ENCODE measurements at places on chromosomes 16 and 17.
A peak's percentile ranks its signal among the peaks of the same experiment; 100 is the strongest.

DNA sequence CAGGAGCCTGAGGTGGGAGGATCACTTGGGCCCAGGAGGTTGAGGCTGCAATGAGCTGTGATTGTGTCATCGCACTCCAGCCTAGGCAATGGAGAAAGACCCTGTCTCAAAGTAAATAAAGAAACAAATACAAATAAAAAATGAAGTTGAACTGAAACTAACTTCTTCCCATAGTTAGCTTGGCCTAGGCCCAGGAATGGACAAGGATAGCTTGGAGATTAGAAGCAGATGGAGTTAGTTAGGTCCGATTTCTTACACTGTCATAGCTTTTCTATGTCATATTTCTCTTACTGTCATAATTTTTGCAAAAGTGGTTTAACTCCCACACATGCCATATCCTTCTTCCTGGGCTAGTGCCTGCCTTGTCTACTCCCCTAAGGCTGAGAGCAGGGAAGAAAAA is 154.7 kb upstream of the CACNG3 start:
- H3K36me3 ChIP-seq = no peaks in the 10 kb centered on the region
- no peak for DNase-seq
- no peak overlapping the region for H3K27ac ChIP-seq
- H3K4me1 ChIP-seq = peaks cover 9% of the 10 kb centered on the region

DNA sequence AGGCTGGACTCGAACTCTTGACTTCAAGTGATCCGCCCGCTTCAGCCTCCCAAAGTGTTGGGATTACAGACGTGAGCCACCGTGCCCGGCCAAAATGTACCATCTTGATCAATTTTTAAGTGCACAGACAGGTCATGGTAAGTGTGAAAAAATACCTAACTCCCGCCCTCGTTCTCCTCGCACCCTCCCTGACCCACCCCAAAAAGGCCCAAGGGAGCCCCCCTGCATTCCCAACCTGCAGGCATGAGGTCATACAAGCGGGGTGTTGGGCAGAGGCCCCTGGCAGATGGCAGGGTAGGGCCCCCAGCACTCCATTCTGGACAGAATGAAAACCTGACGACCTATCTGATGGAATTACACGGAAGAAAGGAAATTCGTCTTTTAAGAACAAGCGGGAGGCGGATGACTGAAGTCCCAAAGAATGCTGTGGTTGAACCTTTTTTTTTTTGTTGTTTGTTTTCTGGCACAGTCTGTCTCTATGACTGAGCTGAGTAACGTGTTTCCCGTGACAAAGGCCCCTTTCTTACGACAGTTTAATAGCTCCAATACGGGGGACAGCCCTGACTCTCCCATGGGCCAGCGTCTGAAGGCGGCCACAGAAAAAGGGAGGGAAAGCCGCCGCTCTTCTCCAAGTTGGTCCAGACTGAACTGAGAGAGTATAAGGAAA is 376.4 kb downstream of the SLC39A11 start:
- H3K27me3 ChIP-seq = no peaks in the 10 kb centered on the region
- H3K36me3 ChIP-seq = no peaks in the 10 kb centered on the region
- H3K4me1 ChIP-seq = peaks cover 7% of the 10 kb centered on the region
- DNase-seq = no peak
- H3K4me3 ChIP-seq = no peak overlapping the region
- H3K27ac ChIP-seq = no peak overlapping the region

GRCh38 chr17:79849953-79850352 is 10.7 kb upstream of the CBX4 start:
- H3K27ac ChIP-seq = no peak overlapping the region
- H3K4me3 ChIP-seq = no peak overlapping the region
- DNase-seq = peak; percentile 84
- peaks cover 15% of the 10 kb centered on the region for H3K4me1 ChIP-seq

DNA sequence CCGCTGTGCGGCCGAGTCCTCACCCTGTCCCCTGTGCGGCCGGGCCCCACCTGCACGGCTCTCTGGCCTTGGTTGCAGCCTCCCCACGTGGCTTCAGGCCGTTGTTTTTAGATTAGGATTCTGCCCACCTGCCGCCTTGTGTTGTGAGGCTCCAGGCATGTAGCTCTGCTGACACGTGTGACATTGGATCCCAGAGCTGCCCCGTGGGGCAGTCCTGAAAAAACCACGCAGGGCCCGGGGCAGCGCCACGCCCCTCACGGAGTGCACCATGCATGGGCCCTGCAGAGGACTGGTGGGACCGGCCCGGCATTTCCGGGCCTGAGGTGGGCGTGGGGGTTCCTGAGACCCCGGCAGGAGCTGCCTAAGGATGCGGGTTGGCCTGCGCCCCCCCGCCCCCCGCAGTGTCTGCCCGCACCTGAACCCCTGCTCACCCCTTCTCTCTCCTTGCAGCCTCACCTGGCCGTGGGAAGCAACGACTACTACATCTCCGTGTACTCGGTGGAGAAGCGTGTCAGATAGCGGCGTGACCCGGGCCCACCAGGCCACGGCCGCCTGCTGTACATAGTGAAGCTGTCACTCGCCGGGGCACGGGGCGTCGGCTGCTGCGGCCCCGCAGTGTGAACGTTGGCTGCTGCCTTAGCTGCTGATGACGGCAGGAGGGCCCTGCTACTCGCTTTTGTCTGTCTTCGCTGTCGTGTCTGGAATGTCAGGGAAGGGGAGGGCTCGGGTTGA is 27.7 kb upstream of the CHMP6 start:
- no peak overlapping the region for H3K27ac ChIP-seq
- DNase-seq = peak; percentile 77
- H3K36me3 ChIP-seq = no peaks in the 10 kb centered on the region
- no peaks in the 10 kb centered on the region for H3K27me3 ChIP-seq
- no peak overlapping the region for H3K4me3 ChIP-seq
- peaks cover 12% of the 10 kb centered on the region for H3K4me1 ChIP-seq

GRCh38 chr17:68812876-68813584 is 142.2 kb downstream of the ABCA8 start:
- no peaks in the 10 kb centered on the region for H3K36me3 ChIP-seq
- no peaks in the 10 kb centered on the region for H3K27me3 ChIP-seq
- H3K27ac ChIP-seq = no peak overlapping the region
- H3K4me3 ChIP-seq = no peak overlapping the region
- DNase-seq = no peak
- no peaks in the 10 kb centered on the region for H3K4me1 ChIP-seq

DNA sequence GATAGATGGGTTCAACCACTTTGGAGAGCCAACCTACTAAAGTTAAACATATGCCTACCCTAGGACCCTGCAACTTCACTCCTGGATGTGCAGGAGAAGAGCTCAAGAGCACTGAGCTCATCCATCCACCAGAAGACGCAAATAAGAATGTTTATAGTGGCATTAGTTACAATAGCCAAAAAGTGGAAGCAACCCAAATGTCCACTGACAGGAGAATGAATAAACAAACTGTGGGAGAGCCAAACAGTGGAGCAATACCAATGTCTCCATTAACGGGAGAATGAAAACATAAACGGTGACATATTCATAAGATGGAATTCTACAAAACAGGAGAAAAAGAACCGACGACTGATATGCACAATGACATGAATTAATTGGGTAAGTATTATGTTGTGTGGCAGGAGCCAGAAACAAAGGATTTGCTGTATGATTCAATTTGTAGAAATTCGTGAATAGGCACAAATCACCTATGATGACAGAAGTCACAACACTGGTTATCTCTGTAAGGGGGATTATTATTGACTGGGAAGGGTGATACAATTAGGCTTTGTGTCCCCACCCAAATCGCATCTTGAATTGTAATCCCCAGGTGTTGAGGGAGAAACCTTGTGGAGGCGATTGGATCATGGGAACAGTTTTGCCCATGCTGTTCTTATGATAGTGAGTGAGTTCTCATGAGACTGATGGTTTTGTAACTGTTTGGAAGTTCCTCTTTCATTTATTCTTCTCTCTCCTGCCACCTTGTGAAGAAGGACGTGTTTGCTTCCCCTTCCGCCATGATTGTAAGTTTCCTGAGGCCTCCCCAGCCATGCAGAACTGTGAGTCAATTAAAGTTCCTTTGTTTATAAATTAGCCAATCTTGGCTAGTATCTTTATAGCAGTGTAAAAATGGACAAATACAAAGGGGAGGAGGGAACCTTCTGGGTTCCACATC is 57.9 kb upstream of the PLCG2 start:
- no peak for DNase-seq
- no peaks in the 10 kb centered on the region for H3K27me3 ChIP-seq
- H3K4me3 ChIP-seq = no peak overlapping the region
- no peak overlapping the region for H3K27ac ChIP-seq
- peaks cover 6% of the 10 kb centered on the region for H3K4me1 ChIP-seq
